ENCODE measurements at places on chromosomes 6 and 20.

- no peak for DNase-seq
Measured at GRCh38 chr20:18288749-18289267, 481 bp downstream of the ZNF133 start.

DNA sequence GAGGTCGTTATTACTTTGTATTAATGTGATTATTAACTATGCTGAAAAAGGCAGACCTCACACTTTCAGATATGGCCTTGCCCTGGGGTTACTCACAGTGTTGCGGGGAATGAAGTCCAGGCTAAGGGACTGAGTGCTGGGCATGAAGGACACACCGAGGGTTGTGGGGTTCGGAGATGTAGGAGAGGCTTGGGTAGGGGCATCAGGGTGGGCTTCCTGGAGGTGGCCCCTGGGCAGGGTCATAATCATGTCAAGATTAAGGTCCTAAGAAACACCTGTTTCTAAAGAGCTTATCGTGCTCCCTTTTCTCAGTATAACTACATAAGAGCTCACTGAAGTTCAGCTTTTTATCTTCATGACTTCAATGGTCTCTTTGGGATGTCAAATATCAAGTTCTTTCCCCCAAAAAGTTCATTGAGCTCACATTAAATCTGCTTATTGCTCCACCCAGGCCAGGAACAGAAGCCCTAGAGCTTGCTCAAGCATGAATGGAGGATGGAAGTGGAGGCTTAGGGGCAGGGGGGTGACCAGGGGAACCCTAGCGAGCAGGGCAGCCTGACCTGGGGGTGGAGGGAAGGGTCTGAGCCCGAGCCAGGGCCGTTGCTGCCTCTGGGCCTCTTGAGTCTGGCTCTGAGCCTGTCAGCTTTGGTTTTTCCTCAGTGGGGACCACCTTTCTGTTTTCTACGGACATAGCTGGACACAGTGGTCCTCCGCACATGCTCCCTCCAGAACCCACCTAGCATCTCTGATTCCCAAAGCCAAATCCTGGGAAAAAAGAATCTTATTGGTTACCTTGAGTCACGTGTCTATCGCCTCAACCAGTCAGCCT is 37.3 kb upstream of the TGM2 start:
- DNase-seq, result no peak

DNA sequence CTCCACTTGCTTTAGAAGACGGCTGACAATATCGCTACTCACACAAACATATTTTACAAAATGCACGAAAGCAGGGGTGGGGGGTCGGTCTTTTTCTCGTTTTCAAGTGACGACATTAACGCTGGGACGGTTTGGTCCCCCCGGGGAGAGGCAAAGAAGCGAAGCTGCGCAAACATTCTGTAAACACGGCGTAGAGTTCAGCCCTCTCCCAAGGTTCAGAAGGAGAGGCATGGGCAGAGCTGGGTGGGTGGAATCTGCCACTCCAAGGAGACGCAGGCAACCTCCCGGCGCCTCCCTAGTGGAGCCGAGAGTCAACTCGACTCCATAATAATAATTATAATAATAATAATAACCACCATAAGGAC is 2.4 kb downstream of the NKX2-2 start:
- DNase-seq, result no peak

- no peak for DNase-seq
Measured at GRCh38 chr6:145962581-145962980, 1.6 kb downstream of the SHPRH start.

DNA sequence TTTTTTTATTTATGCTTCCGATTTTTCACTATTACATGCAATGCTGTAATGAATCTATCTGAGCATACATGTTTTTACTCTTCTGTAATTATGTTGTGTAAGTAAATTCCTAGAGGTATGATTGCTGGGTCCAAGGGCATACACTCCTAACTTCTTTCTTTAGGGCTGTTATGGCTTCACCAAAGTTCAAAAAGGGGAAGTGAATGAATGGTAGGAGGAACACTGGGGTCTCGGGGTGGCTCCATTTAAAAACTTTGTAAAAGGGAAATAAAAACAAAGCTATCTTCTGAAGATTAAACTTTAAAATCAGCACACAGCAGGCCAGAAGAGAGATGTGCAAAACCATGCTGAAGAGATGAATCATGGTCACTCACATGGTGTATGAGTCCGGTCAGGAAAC is 289.1 kb upstream of the SUPT3H start:
- no peak for DNase-seq

- no peak for DNase-seq
Measured at GRCh38 chr6:157724138-157724820, 98.8 kb upstream of the SNX9 start.

DNA sequence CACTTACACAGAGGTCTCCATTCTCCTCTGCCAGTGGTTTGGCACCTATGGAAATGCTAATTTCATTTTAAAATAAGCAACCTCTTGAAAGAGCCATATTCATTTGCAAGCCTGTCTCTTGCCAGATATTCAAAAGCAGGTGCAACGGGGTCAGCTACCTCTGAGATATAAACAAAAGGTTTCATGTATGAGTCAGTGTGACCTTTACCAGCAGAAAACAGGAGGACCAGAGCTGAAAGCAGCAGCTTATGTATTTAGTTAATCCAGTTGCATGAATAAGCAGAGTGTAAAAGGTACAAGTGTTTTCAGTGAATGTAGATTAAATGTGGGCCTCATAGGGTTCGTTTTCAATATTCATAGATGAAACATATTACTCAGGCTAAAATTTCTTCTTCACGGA is 56.0 kb downstream of the TENT5A start:
- peak; percentile 5 for DNase-seq
